ENCODE measurements at places on chromosomes 1 and 21.
A peak's percentile ranks its signal among the peaks of the same experiment; 100 is the strongest.

DNA sequence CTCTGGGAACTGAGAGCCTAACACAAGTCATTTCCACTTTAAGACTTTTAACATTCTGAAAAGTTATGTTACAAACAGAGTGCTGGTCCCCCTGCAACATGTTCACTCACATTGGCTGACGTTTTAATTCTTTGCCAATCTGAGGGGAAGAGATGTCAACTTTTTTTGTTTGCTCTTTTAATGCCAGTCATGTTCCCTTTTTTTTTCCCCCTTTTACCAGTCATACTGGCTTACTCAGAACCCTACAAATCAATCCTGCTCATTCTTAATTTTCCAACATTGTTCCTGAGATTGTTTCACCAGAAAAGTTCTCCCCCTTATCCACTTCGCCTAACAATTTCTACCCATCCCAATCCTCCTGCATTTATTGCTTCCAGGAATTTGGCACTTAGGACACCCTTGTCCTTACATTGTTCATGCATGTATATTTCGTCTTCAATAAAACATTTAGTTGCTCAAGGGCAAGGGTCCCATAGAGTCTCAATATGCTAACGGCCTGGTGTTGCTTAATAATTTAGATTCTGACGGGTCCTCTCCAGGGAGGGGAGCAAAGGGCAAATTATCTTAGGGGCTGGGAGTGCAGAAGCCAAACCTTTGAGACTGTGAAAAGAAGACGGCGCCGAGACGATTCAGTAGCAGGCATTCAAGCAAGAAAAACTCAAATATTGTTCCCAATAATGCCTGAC is 624 bp upstream of the CR1L start:
- DNase-seq, result no peak

DNA sequence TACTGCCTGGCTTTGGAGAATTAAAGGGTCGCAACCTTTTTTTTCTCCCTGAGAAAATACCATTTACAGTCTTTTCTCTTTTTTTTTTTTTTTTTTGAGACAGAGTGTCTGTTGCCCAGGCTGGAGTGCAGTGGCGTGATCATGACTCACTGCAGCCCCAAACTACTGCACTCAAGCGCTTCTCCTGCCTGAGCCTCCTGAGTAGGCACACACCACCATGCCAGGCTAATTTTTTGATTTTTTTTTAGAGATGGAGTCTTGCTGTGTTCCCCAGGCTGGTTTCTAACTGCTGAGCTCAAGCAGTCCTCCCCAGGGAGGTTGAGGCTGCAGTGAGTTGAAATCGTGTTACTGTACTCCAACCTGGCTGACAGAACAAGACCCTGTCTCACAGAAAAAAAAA is 24.6 kb downstream of the UBE4B start:
- DNase-seq, result no peak

GRCh38 chr1:203364094-203364801 is 13.3 kb upstream of the FMOD start:
- DNase-seq, result no peak

GRCh38 chr1:43653893-43654292 is 3.9 kb downstream of the KDM4A start:
- DNase-seq, result no peak

DNA sequence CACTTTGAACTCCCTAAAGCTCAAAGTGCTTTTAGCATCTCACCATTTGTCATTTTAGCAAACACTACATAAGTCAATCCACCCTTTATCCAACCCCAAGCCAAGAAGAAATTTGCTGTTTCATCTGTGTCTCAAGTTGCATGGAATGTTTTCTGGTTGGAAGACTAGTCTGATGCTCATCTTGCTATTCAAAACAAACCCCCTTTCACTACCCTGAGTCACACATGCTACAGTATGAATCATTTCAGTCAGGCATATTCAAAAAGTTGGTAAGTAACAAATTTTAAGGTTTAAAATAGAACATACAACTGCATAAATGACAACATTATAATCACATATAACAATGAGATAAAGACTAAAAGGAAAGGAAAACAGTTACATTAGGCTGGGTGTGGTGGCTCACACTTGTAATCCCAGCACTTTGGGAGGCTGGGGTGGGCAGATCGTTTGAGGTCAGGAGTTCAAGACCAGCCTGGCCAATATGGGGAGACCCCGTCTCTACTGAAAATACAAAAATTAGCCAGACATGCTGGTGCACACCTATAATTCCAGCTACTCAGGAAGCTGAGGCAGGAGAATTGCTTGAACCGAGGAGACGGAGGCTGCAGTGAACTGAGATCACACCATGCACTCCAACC is 38.7 kb downstream of the DSTYK start:
- DNase-seq, result no peak

GRCh38 chr1:201774983-201775344 is 54.0 kb upstream of the IPO9 start:
- no peak for DNase-seq

DNA sequence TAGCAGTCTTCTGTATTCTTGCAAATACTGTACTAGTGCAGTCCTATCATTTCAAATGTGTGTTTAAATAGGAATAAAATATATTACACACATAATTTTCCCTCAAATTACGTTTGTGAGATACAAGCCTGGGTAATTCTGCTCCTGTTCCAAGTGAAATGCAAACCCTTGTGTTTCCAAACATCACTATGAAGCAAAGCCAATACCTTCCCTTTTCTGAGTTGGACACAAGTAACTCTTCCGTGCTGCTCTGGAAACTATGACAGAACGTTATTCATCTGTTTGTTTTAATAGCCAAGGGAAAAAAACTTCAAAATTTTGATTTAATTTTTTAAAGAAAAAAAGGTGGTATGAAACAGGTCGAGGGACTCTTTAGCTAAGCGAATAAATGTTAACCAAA is 73.7 kb upstream of the UBE2U start:
- DNase-seq, result no peak

GRCh38 chr1:212545941-212546635 is 62.5 kb upstream of the ATF3 start:
- DNase-seq, result peak; percentile 40

- DNase-seq, result no peak
Observed at GRCh38 chr1:102886638-102887037, 221.7 kb downstream of the COL11A1 start.

DNA sequence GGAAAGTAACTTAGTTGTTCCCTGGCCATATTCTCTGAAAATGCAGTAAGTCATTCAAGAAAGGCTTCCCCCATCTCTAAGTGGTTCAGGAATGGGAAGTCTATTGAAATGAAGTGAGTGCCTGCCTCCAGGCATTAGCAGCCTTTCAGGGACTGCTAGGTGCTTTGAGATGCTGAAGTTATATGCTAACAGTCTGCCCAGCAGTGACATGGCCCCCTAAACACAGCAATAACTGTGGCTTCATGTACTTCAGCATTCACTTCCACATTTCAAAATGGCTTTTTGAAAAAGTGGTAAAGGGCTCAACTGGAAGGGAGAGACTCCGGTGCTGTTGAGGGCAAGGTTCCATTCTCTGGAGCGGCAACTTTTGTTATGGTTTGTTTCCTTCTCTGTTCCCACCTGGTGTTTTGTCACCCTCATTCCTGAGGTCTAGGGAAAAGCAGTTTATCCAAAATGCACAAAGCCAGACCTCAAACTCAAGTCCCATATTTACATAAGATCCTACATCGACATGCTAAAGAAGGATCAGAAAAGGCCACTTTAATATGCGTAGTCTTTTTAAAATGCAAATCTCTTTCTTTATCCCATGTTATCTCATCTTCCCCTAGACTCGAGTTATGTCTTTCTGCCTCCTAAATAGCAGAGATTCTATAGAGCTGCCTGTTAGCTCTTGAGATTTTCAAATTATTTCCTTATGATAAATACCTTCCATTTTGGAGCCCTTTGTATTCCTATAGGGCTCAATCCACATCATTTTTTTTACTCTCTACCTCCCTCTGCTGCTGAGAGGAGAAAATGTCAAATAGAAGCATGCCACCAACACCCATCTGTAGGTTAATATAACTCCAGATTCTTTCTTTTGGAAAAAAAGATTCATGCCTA is 34.2 kb upstream of the LRRC8C start:
- DNase-seq, result no peak

DNA sequence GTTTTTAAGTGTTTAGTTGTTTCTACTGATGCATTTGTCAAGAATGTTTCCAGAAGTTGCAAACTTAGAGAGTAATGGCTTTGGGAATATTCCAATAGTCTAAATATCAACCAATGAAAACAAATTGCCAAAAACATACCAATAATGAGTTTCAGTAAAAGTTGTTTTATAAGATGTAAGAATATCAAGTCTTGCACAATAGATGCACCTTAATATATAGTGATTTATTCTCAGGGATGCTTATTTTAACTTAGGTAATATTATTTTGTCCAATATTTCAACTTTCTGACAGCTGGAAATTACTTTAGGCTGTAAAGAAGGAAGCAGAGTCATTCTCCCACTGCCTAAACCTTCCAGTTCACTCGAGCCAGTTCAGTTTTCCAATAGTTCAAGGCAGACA is 5.4 kb upstream of the NMNAT2 start:
- DNase-seq, result no peak

DNA sequence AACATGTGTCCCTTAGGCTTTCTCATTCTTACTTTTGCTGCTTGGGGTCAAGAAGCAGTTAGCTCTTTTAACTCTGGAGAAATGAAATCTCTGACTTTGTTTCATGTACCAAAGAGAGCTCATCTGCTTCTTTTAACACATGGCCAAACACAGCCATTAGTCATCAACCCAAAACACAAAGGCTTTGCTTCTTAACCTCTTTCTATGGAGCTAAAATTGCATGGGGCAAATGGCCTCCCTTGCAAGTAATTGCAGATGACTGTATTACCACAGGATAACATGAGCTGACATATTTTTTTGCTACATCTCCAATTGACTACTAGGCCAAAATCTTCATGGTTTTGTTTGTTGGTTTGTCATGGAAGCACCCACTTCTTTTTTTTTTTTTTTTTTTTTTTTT is 300.9 kb downstream of the BRINP3 start:
- no peak for DNase-seq

- DNase-seq, result no peak
Observed at GRCh38 chr1:180151508-180151907, 3.2 kb upstream of the QSOX1 start.

DNA sequence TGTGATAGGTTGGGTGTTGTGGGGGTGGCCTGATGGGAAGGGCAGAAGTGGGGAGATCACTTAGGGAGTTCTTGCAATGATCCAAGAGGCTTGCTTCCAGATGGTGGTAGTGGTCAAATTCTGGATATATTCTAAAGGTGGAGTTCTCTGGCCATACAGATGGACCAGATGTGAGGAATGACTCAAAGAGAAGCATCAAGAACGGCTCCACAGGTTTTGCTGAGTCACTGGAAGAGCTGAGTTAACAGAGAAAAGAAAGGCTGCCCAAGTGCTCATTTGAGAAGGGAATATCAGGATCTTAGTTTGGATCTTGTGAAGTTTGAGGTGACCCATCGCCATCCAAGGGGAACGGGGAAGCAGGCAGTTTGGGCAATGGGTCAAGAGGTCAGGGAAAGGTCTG is 192.9 kb upstream of the GALNT2 start:
- no peak for DNase-seq

DNA sequence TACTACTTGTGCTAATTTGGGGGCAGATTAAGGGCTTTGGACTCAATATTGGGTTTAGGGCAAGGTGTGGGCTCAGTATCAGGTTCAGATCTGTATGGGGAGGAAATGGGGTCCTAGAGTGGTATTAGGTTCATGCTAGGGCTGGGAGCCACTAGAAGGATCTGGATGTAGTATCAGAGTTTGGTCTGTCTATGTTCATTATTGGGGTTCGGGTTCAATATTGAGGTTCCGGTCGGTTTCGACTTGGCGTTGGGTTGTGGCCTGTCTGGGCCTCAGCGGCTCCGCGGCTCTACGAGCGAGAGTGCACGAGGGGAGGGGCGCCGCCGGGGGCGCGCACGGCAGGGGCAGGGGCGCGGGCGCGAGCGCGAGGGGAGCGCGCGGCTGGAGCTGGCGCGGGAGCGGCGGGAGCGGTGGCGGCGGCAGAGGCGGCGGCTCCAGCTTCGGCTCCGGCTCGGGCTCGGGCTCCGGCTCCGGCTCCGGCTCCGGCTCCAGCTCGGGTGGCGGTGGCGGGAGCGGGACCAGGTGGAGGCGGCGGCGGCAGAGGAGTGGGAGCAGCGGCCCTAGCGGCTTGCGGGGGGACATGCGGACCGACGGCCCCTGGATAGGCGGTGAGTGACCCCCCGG is at the start of gene PTPRF:
TSS of gene PTPRF (plus strand) at position 401 of the 624 bp plus-strand sequence. CDS start 14,193 bp downstream, outside the sequence.
- peak; percentile 21 for DNase-seq

DNA sequence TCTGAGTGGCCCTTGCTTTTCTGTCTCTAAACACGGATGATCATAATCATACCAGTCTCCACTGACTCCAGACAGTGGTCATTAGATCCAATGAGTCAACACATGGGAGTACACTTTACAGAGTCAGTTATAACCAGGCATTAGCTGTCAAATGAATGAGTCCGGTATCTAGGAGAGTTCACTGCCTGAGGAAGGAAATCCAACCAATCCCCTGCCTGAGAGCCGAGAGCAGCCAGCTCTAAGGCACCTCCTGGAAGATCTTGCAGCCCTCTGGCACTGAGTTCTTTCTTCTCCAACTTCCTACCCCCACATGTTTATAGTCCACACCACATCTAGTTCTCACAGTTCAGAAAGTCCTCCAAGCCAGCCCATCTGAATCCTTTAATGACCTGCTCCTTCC is 29.4 kb upstream of the RBM15 start:
- DNase-seq, result no peak

- DNase-seq, result no peak
Observed at GRCh38 chr1:202966006-202966898, 805 bp downstream of the CYB5R1 start.

DNA sequence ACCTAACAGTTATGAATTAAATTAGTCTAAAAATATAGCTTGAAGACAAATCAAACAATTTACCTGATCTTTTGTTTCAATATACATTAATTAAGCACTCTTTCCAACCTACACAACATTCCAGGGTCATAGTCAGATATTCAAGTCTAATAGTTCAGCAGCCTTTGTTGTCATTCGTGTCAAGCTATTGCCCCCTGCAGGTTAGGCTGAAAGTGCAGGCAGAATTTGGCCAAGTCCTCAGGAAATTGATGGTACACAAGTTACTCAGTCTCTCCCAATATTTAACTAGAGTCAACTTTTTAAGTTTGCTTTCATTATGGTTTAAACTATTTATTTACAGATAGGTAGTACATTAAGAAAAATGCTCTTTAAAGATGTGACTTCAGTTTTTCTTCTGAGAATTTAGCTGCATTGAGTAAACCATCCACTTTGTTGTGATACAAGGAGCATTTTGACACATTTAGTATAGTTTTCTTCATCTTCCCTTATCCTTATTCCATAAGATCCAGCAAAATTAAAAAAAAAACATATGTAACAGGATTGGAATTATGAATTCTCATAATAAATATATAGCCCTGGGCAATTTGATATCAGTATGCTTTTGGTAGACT is 130.3 kb upstream of the DPYD start:
- DNase-seq, result peak; percentile 62

- no peak for DNase-seq
Observed at GRCh38 chr1:118688891-118689290, 299.3 kb downstream of the TBX15 start.

GRCh38 chr1:94406446-94406845 is 11.7 kb upstream of the ABCD3 start:
- no peak for DNase-seq

GRCh38 chr1:221766210-221766609 is 24.3 kb upstream of the DUSP10 start:
- DNase-seq, result no peak

GRCh38 chr1:109269981-109270622 is 12.8 kb downstream of the PSRC1 start:
- no peak for DNase-seq

GRCh38 chr21:16578912-16579311 is 849.1 kb downstream of the USP25 start:
- no peak for DNase-seq

Data from CD4-positive, alpha-beta T cell treated with Interleukin-1 beta for 1 hour (primary cell).